NCI-H526 treated with DMSO at 0.1 percent for 48 hours (cell line): ENCODE measurements at places on chromosomes 6 and 20.

DNA sequence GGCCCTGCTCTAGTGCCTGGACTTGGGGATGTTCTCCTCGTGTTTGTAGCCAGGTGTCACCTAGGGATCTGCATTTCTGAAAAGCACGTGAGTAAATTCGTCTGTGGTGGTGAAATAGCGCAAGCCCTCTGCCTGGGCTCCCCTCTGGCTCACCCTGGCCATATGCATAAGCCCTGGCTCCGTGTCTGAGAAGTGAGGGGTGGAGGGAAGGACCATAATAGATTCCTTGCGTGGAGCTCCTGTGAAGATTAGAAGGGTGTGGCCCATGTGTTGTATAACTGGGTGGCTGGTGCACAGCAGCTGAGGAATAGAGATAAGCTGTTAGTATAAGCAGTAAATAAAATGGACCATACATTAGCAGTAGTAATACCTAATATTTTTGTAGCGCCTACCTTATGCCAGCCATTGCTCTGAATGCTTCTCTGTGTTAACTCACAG is 4.8 kb downstream of the BCAS1 start:
- no peak for DNase-seq

DNA sequence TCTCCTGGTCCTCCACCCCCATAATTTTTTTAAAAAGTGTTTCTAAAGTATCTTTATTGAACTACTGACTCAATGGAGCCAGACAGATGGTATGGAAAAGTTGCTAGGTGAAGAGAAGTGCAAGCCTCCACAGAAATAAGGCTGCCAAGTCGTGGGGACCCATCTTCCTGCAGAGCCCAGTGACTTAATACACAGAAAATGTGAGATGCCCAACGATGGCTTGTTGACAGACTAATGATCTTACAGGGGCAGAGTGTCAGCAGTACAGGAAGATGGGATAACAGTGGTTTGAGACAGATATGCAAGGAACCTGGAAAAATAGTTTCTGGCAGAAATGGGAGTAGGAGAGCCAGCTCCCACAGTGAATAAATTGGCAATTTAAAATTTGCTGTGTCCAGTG is 43.3 kb downstream of the FYN start:
- no peak for DNase-seq

GRCh38 chr6:17650656-17651309 is 50.7 kb downstream of the FAM8A1 start:
- no peak for DNase-seq

DNA sequence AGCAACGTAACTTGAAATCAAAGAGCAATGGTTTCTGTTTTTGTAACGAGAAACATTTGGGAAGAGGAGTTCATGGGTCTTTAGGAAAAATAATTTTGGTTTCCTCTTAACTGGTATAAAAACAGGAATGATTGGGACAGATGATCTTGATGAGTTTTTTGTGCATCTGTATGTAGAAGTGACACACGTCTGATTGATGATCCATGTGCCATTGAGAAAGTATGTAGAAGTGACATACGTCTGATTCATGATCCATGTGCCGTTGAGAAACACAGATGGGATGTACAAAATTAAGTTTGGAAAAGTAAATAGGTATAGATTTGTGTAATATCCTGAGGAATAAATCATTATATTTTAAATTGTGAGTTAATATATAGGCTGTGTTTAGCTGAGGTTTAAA is 2.1 kb downstream of the KIAA1586 start:
- DNase-seq, result no peak

DNA sequence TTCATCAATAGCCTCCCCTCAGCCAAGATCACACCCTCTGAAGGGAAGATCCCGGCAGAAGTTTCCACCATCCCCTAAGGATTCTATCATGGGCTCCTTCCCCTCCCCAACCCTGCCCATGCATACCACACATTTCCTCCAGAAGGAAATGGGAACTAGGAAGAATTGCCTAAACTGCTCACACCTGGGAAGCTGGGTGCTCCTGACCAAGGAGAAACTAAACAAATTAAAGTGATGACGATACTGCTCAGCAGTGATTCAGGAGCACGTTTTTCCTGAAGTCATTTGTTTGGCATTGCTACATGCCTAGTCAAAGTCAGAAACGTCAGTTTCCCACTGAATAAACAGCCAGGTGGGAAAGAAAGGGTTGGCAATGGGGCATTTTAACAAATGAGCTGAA is 136.1 kb upstream of the CDYL start:
- DNase-seq, result no peak

GRCh38 chr6:121321282-121321681 is 13.0 kb downstream of the TBC1D32 start:
- DNase-seq, result no peak

DNA sequence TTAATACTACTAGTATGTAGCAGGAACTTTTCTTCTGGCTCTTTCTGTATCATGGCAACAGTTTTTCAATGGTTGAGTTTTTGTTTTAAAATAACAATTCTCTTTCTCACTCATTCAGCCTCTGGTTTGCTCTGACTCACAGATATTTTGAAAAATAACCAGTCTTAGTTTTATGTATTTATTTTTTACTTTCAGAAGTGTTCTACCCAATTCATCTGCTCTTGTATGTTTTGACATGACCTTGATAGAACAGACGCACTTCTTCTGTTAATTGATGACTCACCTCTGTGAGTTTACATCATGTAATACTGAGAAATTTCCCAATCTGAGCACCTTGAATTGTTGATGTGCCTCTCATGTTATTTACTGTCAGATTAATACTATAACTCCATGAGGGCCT is 178.9 kb downstream of the SASH1 start:
- no peak for DNase-seq

GRCh38 chr6:151191527-151191926 is 48.2 kb upstream of the AKAP12 start:
- no peak for DNase-seq

DNA sequence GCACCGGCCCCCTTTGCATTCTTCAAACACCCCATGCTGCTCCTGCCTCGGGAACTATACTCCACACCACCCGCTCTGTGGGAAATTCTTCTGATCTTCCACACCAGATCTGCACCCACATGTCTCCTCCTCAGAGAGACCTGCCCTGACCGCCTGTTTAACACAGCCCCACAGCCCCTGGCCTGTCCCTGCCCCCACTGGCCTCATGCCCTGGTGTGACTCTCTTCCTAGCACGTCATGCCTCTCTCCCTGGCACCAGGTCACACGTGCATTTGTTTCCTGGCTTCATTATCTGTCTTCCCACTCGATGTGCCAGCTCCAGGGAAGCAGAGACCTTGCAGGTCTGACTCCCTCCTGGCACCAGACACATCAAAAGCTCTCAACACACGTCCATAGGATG is 79.6 kb downstream of the ANKRD60 start:
- no peak for DNase-seq

DNA sequence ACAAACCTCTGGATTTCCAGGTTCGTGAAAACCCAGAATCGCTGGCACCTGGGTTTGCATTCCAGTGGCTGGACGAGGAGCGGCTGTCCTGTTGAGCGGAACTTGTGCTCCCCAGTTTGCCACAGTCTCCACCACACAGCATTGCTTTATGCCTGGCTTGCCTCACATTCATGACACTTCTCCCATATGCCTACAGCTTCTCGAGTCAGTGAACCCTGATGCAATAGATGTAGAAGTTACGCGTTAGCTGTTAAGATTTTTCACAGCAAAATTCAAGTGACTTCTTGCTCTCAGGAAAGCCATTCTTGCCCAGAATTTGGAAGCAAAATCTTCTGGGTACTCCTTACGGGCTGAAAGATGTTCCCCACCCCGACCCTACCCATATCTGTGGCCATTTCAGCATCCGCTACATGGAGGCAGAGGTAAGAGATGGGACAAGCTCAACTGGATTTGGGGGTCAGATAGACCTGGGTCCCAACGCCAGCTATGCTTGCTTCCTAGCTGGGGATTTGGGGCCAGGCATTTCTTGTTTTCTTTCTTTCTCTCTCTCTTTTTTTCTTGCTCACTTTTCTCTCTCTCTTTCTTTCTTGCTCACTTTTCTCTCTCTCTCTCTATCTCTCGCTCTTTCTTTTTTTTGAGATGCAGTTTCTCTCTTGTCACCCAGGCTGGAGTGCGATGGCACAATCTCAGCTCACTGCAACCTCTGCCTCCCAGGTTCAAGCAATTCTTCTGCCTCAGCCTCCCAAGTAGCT is 12.4 kb upstream of the GDAP1L1 start:
- DNase-seq, result no peak

DNA sequence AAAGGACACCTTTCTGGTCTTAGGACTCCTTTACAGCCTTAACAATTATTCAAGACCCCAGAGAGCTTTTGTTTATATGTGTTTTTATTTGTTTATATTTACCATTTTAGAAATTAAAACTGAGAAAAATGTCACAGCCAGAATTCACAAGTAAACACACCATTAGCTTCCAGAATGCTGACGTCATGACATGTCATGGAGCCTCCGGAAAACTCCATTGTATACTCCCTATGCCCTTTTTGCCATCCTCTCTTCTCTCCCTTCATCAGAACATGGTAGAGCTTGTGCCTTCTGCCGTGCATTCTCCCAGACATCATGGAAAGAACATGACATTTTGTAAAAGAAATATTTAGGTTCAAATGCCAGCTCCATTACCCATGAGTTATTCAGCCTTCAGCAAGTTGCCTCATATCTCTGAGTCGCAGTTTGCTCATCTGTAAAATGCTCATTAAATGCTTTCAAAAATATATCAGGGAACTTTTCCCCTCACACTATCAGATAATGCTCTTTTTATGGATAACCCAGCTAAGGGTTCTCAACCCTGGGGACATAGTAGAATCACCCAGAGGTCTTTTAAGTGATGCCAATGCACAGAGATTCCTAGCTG is 27.8 kb downstream of the TNFAIP3 start:
- no peak for DNase-seq

- DNase-seq, result no peak
These were observed 697.6 kb downstream of the HACE1 start for GRCh38 chr6:104162036-104162669.

DNA sequence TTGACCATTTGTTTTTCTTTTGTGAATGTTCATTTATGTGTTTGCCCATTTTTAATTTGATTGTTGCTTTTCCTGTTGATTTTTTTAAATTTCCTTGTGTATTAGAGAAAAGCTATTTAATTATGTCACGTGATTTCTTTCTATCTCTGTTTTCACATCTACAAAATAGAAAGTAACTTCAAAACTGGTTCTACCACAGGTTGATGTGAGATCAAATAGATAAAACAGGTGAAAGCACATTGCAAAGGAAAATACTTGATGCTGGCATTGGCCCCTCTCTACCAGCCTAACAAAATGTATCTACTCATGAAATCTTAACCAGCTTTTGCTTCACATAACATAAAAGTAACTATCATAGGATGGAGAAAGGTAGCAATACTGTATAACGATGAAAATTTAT is 129.2 kb downstream of the TMEM242 start:
- DNase-seq, result no peak

- no peak for DNase-seq
These were observed 26.7 kb downstream of the HCK start for GRCh38 chr20:32078791-32079190.

DNA sequence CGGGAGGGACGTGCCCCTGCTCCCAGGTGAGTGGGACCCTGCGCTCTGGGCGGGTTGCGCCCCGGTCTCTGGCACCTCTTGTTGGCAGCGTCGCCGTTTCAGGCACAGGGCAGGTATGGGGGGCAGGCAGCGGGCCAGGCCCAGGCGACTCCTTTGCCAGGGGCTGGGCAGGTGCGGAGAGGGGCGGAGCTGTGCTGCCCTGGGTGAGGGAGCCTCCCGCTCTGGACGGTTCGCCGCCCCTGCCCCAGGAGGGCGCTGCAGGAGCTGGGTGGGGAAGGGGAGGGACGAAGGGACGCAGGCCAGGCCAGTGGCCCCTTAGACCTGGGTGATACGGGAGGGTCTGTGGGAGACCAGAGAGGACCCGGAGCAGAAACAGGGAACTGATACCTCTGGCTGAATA is 663.9 kb upstream of the DEFB115 start:
- no peak for DNase-seq

DNA sequence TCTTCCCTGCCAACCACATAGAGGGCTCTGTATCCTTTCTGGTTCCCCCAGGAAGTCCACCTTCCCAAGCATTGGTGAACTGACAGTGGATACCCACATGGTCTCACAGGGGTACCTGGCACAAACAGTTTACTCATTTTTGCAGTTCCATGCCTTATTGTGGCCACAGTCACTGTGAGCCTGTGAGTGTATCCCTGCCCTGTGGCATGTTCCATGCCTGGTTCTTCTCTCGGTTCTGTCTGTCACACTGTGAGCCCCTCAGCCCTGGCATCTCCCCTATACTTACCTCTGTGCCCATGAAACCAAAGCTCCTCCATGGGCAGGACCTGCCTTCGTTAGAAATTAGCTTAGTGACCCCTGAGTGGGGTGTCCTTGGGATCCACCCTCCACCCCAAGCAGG is 107.8 kb downstream of the TOX2 start:
- DNase-seq, result no peak

DNA sequence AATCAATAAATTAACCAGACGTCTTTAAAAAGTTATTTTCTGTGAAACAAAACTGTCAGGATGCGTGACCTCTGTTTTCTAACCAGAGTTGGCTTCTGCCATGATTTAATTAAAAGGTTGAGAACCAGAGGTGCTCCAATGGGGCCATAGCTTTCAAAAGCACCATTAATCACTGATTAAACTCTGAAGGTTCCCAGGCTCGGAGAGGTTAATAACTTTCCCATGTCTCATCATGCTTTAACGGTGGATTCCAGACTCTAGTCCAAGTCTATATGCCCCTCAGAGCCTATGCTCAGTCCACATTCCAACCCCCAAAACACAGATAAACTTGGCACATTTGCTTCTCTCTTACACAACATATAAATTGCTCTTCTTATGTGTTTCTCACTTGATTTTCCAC is 95.5 kb downstream of the SNAP91 start:
- DNase-seq, result no peak

DNA sequence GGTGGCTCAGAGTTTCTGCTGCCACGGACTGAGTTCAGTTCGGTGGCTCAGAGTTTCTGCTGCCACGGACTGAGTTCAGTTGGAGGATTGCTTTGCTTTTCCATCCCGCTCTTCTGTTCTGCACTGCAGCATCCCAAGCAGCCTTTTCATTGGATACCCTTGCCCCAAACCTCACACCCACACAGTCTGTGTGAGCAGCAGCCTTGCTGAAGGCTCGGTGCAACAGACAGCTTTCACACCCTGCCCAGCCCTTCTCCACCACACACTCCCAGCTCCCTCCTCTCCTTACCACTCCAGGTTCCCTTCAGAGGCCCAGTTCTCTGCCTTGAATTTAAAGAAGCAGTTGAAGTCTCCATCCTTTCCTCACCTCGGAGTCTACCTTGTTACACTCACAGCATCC is 52.5 kb upstream of the CHD6 start:
- no peak for DNase-seq

- DNase-seq, result no peak
These were observed 27.2 kb upstream of the KIF25 start for GRCh38 chr6:167970230-167970629.

DNA sequence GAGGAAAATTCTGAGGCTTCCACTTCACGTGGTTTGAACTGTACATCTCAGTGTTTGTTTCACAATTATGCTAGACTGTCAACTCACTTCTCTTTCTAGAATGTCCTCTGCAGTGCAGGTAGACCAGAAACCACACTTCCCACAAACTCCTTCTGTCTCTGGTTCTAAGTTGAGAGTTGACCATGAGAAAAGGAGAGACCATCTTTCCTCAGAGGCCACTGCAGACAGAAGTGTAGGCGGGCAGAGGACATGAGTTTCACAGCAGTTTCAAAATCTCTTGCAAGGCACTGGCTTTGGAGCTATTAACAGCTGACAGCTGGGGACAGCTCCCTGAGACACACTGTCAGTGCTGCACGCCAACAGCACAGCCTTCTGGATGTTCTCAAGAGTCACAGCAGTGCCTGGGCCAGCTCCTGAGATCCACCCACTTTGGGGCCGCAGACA is 55.4 kb upstream of the MOXD1 start:
- DNase-seq, result no peak
